Foreskin fibroblast (primary cell): ENCODE measurements at places on chromosomes 4 and X.

DNA sequence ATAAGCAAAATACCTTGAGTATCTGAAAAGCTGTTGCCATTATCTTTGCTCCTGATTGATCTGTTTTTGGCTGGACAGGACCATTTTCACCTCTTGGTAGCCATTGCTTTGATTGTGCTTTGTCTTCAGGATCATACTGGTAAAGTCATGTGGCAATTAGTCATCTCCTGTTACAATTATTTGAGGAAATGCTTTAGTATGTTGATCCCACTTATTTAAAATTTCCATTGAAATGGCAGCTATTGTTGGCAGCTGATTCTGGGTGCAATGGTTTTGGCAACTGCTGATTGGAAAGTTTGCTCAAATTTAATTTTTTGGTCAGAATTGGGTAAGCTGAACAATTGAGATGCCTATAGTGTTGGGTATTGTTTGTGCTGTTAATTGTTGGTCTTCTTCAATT is 238.3 kb upstream of the TLL1 start:
- no peak for DNase-seq

DNA sequence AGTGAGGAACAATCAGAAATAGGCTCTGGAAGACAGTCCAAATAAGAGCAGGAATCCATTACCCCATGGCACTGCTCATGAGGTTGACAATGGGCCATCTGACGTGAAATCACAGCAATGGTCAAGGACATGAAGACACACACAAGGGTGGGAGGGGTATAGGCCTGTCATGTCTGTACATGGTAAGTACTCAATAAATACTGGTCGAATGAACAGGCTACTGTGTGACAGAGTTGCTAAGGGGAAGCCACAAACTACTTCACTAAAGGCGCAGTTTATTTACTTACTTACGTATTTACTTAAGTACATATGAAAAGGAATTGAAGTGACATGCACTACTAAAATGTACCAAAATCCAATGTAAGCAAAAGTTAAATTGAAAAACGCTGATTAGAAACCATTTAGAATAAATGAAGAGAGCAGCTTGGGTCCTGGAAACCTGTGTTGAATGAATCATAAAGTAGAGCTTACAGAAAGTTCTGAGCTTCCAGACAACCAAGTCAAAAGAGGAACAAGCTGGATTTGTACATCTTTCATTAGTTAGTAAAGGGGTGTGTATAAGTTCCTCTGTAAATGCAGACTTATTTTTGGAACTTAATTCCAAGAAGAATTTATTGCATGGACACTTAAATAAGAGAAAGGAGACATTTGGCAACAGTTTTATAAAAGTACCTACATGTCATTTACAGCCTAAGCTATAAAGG is 32.7 kb downstream of the ALPK1 start:
- no peak for DNase-seq

DNA sequence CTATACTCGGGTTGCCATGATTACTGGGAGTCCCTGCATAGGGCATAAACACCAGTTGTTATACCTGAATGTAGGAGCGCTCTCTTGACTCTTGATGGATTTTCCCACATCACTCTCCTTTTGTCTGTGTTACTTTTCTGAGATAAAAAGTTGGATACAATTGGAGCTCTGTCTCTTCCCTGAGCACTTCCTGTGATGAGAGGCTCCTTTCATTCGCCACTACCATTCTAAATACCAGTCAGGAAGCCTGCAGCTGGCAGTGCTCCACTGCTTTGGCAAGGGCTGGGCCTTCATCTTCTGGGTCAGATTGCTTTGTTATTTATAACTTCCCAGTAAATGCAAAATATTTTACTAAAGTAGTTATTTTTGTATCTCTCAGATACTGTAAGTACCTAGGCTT is 13.9 kb downstream of the TCEANC start:
- no peak for DNase-seq

- DNase-seq, result no peak
Measured at GRCh38 chr4:146371812-146372211, 149.9 kb downstream of the SLC10A7 start.

GRCh38 chr4:83639849-83640493 is 104.1 kb downstream of the GPAT3 start:
- DNase-seq, result peak; percentile 87

GRCh38 chr4:139212900-139213299 is 35.9 kb upstream of the ELF2 start:
- no peak for DNase-seq

DNA sequence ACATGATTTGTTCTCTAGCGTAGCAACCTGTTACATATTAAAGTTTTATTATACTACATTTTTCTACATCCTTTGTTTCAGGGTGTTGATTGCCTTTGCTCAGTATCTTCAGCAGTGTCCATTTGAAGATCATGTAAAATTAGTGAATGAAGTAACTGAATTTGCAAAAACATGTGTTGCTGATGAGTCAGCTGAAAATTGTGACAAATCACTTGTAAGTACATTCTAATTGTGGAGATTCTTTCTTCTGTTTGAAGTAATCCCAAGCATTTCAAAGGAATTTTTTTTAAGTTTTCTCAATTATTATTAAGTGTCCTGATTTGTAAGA is 2.4 kb downstream of the ALB start:
- DNase-seq, result peak; percentile 5
